ENCODE measurements at places on chromosomes 7 and 10.

- DNase-seq = peak; percentile 64
Observed at GRCh38 chr10:12907656-12908055, 93.9 kb downstream of the CCDC3 start.

DNA sequence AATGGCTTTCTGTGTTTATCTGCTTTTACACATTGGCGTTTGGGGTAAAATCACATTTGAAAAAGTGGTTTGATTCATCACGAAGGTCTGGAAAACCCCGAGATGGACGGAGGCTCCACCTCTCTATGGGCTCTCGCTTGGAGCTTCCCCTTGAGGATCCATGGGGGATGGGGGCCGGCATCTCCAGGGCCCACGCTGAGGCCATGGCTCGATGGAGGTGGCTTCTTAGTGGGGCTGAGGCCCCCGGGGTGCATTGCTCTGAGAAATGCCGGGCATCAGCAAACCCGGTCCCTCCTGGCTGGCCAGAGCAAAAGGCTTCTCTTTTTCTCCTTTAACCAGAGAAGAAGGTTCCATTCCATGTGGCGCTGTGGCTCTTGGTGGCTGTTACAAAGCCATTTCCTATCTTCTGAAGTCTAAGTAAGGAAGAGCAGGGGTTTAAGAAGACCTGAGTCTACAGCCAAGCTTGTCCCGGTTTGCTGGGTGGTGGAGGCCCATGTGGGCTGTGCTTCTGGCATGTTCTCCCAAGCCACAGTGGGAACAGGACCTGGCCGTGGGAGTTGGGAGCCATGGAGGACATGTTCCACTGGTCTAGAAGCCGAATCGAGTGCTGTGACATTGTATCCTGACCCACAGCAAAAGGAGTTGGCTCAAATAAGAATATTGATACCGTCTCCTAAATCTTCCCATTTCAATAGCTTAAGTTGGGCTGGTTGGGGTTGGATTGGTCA lies 243.5 kb upstream of the PITRM1 start:
- no peak for DNase-seq

- no peak for DNase-seq
Observed at GRCh38 chr7:3682028-3682710, 381.1 kb downstream of the SDK1 start.

DNA sequence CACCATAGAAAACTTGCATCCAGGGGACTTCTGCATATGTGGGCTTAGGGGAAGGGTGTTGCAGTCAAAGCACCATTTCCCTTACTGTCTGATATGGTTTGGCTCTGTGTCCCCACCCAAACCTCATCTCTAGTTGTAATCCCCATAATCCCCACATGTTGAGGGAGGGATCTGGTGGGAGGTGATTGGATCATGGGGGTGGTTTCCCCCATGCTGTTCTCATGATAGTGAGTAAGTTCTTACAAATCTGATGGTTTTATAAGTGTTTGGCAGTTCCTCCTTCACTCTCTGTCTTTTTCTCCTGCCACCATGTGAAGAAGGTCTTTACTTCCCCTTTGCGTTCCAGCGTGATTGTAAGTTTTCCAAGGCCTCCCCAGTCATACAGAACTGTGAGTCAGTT lies 177.4 kb downstream of the ADK start:
- DNase-seq = no peak

DNA sequence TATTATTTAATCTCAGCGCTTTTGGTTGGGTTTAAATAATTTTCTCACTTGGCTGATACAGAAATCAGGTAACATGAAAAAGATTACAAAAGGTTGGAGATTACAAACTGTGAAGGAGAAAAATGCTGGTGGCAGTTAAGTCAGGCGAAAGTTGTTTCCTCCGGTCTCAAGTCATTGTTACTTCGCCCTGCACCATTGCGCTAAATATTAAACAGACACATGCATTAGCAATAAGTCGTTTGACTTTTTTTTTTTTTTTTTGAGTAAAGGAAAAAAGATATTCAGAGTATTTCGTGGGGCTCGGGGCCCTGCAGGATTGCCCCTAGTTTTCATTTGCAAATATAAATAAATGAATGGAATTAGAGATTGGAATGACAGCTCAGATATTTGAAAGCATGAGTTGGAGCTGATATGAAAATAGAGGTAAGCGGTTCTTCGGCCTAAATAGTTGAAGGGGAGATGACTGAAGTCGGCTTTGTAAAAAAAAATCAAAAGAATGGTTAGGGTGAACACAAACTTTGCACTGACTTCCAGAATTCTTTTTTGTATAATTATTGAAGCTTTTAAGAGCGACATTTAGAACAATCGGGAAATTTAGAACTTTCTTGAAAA lies 914 bp downstream of the SDHAF3 start:
- no peak for DNase-seq

DNA sequence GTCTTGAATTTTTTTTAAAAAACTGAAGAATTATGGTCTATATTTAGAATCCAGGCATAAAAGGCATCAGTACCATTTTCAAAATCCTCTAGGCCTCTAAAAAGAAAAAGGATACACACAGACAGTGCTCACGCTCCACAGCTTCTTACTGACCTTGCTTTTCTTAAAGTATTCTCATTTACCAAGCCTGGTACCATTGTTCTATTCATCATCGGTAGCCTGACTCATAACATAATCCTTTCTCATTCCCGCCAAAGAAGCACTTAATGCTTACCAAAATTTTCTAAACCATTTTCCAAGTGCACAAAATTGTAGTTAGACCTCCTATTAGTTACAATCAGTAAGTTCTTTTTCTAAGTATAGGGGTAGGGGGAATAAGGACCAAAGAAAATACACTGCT lies 54.6 kb downstream of the ATE1 start:
- DNase-seq = no peak

- DNase-seq = peak; percentile 28
Observed at GRCh38 chr7:40403703-40404476, 269.1 kb downstream of the SUGCT start.

- no peak for DNase-seq
Observed at GRCh38 chr10:102683736-102684135, 30.5 kb downstream of the ARL3 start.

GRCh38 chr10:101121654-101122031 lies 9.5 kb upstream of the TLX1 start:
- no peak for DNase-seq

GRCh38 chr10:4514445-4515108 lies 311.4 kb upstream of the AKR1E2 start:
- no peak for DNase-seq

- no peak for DNase-seq
Observed at GRCh38 chr10:1100691-1101368, 44.6 kb downstream of the WDR37 start.

GRCh38 chr7:155741082-155741481 lies 71.2 kb downstream of the SHH start:
- no peak for DNase-seq

- no peak for DNase-seq
Observed at GRCh38 chr7:104603957-104604356, 275.6 kb downstream of the LHFPL3 start.

- DNase-seq = no peak
Observed at GRCh38 chr7:124662372-124662771, 103.2 kb downstream of the GPR37 start.

GRCh38 chr7:17493446-17493845 lies 195.0 kb downstream of the AHR start:
- DNase-seq = peak; percentile 59

DNA sequence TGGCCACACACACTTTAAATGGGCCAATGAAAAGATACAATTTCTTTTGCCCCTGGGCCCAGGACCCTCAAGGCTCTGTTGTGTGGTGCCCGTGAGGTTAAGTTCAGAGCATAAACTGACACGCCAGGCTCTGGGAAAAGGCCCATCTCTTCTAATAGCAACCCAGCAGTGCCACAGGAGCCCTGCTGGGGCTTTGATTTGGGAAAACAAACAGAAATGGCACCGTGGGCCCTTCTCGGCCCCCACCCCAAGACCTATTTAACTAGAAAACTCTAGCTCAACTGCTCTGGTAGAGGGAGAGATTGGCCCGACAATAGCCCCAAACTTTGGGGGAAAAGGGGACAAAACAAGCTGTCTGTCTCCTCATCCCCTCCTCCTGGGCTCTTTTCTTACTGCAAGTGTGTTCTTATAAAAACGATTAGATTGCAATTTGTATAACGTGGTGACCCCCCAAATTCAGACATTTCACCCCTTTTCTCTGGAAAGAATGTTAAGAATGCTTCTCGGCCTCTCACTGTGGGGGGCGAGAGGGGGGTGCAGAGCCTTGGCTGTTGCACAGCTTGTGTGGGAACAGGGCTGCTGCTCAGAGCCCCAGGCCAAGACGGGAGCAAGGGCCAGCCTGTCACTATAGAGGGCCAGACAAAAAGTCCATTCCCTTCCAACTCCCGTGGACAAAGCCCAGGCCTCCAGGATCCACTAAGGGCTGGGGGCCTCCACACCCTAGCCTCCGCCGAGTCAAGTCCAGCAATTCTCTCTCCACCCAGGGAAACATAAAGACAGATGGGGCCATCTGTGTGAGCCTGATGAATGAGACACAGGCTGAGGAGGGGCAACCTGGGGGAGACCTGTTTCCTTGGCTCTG lies 26.8 kb downstream of the DPCD start:
- no peak for DNase-seq

GRCh38 chr7:87810726-87811125 lies 65.4 kb downstream of the SLC25A40 start:
- no peak for DNase-seq

- no peak for DNase-seq
Observed at GRCh38 chr7:133783276-133783675, 343.9 kb upstream of the LRGUK start.

GRCh38 chr10:78359640-78360091 lies 326.0 kb downstream of the RPS24 start:
- DNase-seq = no peak

- DNase-seq = no peak
Observed at GRCh38 chr7:70434821-70435220, 697.1 kb upstream of the GALNT17 start.

DNA sequence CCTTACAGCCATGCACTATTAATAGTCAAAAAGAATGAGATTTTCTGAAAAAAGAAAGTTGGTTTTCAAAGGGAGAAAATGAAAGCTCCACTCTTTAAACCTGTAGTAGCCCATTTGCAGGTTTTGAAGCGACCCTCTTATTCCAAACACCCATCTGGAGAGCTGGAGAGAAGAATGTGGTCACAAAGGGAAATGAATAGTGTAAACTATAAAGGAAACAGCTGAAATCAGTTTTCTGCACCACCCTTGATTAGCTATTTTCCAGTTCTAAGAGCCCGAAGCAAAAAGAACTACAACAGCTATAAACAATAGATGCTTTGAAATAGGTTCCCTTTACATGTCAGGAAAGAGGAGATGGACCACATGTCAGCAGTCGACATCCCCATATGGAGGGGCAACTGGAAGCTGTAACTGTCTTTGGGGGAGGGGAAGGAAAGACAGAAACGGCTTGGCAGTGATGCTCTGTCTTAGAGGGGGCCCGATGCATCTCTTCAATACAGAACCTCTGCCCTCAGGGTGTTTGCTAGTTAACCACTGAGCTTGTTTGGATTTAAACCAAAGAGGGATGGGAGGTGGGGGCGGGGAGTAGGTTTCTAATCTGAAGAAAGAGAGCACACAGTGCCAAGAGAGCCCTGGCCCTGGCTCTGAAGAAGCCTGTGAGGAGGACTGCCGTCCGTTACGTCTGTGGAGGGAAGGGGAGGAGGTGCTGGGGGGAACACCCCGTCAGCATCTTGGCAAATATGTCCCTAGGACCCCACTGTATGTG lies 55.3 kb downstream of the CPVL start:
- DNase-seq = no peak

- DNase-seq = no peak
Observed at GRCh38 chr7:151469281-151469680, 29.3 kb upstream of the CRYGN start.

GRCh38 chr7:144133307-144133706 lies 10.3 kb downstream of the OR2A14 start:
- no peak for DNase-seq

DNA sequence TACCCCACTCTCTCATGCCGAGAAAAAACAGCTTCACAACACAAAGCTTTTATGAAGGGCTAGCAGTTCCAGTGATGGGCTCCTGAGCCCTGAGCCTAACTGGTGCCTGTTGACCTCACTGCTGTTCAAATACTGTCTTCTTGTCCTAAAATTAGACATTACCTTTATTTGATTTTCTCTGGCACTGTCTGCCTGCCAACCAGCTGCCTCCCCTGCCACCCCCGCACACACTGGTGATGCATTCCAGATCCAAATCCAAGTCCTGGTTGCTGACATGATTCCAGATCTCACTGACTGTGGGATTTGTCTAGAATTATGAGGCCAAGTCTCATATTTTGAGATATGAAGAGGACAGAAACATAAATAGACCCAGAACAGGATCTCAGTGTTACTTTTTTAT lies 816.2 kb downstream of the NRG3 start:
- DNase-seq = no peak

GRCh38 chr10:119670717-119671116 lies 19.5 kb downstream of the BAG3 start:
- DNase-seq = no peak

GRCh38 chr10:113849946-113850345 lies 3.9 kb downstream of the DCLRE1A start:
- DNase-seq = no peak
